ENCODE measurements at places on chromosomes 12 and 14.

- DNase-seq: no peak
Observed at GRCh38 chr12:121797937-121798786, 4.7 kb upstream of the RHOF start.

GRCh38 chr12:48965298-48965838 lies 6.2 kb downstream of the WNT10B start:
- DNase-seq: no peak

- no peak for DNase-seq
Observed at GRCh38 chr12:155646-156045, 58.3 kb downstream of the SLC6A12 start.

DNA sequence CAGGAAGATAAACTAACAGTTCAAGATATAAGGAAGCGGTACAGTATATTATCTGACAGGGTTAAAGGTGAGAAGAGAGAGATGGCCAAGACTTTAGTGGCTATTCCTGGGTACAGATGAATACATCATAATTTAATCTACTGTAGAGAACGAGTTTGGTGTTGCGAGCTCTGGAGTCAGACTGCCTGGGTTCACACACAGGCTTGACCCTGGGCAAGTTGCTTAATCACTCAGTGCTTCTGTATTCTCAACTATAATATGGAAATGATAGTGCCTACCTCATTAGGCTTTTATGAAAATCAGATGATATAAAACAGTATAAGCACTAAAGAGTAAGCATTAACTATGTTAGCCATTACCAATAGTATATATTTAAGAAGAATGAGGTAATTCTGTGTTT lies 3.5 kb downstream of the PPM1H start:
- no peak for DNase-seq

- DNase-seq: no peak
Observed at GRCh38 chr12:40566271-40566670, 126.0 kb upstream of the CNTN1 start.

DNA sequence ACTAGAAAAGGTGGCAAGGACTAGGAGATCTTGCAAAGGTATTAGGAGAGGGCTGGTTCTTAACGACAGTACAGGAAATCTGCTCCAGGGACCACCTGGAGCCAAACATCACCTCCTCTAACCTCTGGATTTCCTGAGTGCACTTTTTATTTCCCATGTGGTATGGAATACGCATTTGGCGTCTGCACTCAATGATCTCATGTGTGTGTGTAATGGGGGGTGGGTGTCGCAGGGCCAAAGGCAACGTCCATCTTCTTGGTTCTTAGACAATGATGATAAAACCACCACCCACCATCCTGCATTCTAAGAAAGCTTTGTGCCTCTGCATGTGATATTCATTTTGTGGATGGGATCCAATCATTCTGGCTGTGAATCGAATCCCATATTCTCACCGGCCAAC lies 68.8 kb downstream of the CLMN start:
- no peak for DNase-seq

GRCh38 chr12:94538318-94538717 lies 78.7 kb upstream of the CEP83 start:
- no peak for DNase-seq

DNA sequence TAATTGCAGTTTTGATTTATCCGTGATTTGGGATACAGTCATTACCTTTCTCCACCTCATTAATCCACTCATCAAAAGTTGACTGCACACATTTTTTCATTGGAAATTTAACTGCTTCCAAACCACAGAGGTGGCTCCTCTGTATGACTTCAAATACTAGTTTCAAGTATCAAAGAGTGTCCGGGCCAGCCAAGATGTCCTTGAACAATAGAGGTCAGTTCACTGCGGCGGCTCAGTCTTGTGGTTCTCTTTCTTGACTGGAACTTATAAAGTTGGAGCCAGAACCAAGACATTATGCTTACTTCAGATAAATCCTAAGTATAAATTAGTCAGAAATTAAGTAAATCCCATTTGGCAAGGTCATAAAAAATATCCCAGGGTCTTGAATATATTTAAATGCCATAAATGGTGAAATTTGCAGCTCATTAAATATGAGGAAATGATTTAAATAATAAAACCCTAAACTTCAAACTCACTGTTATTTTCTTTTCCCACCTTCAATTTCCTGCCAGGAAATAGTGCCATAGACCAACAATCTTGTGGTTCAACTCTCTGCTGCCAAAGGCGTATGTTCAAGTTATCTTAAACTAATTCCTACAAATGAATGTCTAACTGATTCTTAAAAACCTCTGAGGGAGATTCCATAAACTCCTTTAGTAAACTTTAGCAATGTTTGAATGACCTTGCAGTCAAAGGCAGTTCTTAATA lies 360.8 kb downstream of the AEBP2 start:
- no peak for DNase-seq

GRCh38 chr12:94026596-94026995 lies 121.8 kb upstream of the PLXNC1 start:
- DNase-seq: no peak

DNA sequence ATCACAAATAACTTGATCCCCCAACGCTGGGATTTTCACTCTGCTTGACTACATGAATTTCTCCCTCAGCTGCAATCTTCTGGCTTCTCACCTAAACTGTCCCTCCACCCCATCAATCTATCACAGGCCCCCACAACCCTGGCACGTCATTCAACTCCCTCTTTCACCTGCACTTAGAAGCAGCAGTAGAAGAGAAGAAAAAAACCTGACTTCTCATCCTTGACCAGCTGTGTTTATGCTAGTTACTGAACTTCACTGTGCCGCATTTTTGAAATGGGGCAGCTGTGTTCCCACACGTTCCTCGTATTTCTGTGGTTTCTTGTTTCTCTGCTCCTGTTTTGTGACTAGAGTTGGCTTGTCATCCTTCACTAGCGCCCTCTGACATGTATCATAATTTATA lies 35.0 kb downstream of the ITPR2 start:
- no peak for DNase-seq

Measured in SW 1271 (cell line).